ENCODE measurements at places on chromosomes 3 and 15. TPM values are rescaled to one million over a fixed set of nuclear protein-coding genes. Genes with fewer than 3 reads are reported as not detected.
A peak's percentile ranks its signal among the peaks of the same experiment; 100 is the strongest.

The SAMD7 gene
- total RNA-seq = not detected

The STXBP5L gene
- not detected for total RNA-seq

The CISH gene
- total RNA-seq = 5.4 TPM

DNA sequence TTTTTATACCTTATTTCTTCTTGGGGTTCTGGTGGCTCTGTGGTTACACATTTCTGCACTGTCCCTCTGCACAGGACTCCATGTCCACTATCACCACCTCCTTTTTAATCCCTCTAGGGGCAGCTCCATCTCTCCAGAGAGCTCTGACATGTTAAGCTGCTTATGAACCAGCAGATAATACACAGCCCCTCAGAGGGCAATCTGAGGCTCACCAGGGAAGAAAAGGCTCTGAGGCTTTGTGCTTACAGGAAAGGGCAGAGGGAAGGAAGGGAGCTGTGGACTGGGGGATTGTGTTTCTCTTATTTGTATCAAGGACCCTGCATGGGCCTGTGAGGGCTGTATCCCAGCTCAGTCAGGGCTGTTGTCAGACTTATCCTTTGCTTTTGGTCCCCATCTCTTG, 164.5 kb downstream of the EPHB1 start:
- H3K4me3 ChIP-seq = no peak overlapping the region
- H3K4me1 ChIP-seq = no peaks in the 10 kb centered on the region
- H3K27ac ChIP-seq = no peak overlapping the region

DNA sequence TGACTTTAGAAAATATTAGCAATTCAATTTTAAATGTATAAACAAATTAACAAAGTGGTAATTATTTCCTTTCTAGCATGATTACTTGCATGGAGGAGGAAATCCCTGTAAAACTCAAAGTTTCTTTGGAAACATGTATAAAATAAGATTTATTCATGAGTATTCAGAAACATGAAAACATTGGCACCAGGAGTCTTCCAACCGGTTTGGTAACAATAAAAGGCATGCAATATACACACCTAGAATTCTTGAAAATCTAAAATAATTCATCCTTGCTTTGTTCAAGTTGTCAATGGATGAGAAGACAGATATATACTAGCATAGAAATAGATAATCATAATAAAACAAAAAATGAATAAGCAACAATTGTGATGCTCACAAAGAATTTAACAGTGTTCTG, 76.4 kb downstream of the ZPLD1 start:
- no peak overlapping the region for H3K4me3 ChIP-seq
- no peaks in the 10 kb centered on the region for H3K36me3 ChIP-seq
- no peak overlapping the region for H3K27ac ChIP-seq
- no peaks in the 10 kb centered on the region for H3K4me1 ChIP-seq

DNA sequence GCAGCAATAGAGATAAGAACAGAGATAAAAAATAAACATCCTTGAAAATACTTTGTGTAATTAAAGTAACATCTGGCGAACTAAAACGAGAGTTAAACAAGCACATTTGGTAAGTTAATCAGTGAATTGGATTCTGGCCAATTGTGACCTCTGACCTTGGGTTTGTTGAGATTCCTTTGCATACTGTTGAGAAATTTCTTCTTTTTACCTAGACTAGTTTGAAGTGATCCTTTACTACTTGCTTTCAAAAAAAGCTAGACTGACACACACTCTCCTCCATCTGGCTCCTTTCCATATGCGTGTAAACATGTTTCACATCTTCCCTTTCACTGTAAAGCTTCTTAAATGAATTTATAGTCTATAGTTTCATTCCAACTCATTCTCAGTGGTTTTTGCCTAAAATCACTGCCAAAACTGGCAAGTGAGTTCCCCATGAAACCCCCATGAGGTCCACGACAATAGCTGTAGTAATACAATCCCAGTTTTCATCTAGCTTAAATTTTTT, 17.3 kb upstream of the GBE1 start:
- no peaks in the 10 kb centered on the region for H3K36me3 ChIP-seq
- H3K4me1 ChIP-seq = no peaks in the 10 kb centered on the region
- H3K4me3 ChIP-seq = no peak overlapping the region
- no peaks in the 10 kb centered on the region for H3K27me3 ChIP-seq
- no peak overlapping the region for H3K27ac ChIP-seq
- DNase-seq = no peak

DNA sequence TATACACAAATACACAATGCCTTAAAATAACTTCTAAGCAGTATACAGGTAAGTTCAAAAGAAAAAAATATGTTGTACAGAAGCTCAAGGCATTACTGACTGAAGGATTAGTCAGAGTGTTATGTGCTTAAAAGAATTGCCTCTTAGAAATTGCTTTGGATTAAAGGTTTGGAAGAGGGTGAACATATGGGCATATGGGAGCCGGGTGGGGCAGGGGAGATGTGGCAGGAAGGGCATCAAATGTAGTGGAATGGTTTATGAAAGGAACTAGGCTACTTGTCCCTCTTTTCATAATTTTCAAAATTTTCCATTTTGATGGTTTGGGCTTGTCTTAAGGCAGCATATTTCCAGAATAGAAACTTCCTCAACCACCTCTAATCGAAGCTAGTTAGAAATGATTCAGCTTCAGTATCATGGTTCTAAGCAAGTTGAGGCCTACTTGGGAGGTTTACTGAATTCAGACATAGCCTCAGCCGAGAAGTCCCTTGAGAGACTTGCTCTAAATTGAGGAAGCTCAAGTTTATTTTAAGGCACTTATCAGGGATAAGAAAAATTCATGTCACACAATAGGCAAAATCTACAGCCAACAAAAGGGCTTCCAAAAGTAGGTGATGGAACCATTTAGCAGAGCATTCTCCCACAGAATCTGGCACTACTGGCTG, 10.1 kb upstream of the GOLGB1 start:
- no peaks in the 10 kb centered on the region for H3K36me3 ChIP-seq
- H3K4me1 ChIP-seq = no peaks in the 10 kb centered on the region
- H3K27me3 ChIP-seq = no peaks in the 10 kb centered on the region
- no peak overlapping the region for H3K27ac ChIP-seq

GRCh38 chr15:49877873-49878521, 241.0 kb downstream of the ATP8B4 start:
- no peak for DNase-seq
- H3K27ac ChIP-seq = peak overlapping the region; percentile 76
- no peak overlapping the region for H3K4me3 ChIP-seq

DNA sequence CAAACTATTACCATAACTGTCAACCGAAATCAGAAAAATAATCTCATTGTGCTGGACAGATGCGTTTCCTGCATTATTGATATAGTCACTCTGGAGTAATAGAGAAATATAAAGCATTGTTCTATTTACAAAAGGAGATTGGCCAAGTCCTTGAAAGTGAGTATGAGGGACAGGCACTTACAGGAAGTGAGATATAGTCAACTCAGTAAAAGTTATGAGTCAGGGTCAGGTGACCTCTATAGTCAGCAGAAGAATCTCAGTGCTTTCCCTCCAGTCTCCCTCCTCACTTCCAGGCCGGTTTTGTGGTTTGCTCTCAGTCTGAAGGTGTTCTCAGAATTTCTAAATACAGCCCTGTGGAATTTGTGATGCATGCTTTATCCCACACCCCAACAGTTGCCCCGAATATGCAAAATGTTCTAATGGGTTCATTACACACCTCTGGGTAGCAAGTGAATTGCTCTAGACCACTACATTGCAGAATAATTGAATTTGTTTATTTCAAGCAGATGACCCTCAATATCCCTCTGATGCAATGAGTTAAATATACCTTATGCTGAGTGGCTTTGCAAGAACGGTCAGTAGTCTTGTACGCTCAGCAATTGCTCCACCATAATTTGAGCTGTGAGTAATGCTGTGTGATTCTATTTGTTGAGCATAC, 787.7 kb downstream of the MCTP2 start:
- H3K36me3 ChIP-seq = no peaks in the 10 kb centered on the region
- no peak for DNase-seq
- H3K4me1 ChIP-seq = no peaks in the 10 kb centered on the region
- H3K27ac ChIP-seq = no peak overlapping the region

Measured in breast epithelium (tissue), 4 donors.